Activated CD8-positive, alpha-beta T cell treated with anti-CD3 and anti-CD28 coated beads for 36 hours (primary cell): ENCODE measurements at places on chromosomes 3 and 15. TPM values are rescaled to one million over a fixed set of nuclear protein-coding genes. Genes with fewer than 3 reads are reported as not detected.

EIF4A2 gene
- total RNA-seq: 466 TPM

PLSCR4 gene
- total RNA-seq: not detected

GRCh38 chr3:107670986-107671385 lies 148.2 kb downstream of the BBX start:
- no peak for DNase-seq

- DNase-seq: no peak
Measured at GRCh38 chr3:176293276-176293675, 904.0 kb downstream of the TBL1XR1 start.

GRCh38 chr3:45103334-45103733 lies 42.8 kb downstream of the CDCP1 start:
- no peak for DNase-seq

DNA sequence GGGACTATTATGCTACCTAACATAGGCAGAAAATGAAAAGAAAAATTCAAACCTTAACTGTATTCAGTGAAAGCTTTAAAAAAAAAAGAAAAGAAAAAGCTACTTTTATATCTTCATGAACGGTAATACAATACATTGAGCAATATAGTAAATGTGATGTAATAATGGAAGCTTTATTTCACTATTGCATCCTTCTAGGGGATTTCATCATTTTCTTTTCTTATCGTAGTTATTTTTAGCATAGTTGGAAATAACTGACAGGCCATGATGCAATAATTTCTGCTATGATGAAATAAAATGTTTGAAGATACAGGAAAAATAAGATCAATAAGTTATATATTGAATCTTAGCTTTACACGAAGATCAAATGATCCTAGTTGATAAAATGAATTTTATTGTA lies 40.3 kb upstream of the ZCWPW2 start:
- no peak for DNase-seq

- no peak for DNase-seq
Measured at GRCh38 chr3:101729586-101729985, 5.2 kb downstream of the CEP97 start.

FYCO1 gene
- total RNA-seq: 14.1 TPM

DNA sequence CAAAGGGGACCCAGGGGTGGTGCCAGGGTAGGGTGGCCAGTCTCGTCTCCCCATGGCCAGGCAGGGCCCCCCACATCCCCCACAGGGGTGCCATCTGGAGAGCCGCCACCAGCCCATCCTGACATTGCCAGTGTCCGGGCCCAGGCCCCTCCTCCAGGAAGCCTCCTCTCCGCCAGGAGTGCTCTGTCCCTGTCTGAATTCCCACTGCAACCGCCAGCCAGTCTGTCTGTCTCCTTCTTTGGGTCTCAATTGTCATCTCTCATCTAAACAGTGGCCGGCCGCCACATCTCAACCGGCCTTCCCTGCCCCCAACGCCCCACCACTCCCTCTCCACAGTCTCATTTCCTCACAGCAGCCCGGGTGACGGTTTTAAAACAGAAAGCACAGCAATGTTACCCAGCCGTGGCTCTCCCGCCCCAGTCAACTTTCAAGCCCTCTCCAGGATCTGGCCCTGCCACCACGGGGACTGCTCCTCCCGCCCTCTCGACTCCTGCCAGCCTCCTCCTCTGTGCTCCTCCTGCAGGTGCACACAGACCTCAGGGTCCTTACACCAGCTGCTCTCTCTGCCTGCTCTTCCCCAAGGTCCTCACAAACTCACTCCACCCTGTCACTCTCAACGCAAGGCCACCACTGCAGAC lies 57.0 kb downstream of the IQSEC1 start:
- peak; percentile 78 for DNase-seq

DNA sequence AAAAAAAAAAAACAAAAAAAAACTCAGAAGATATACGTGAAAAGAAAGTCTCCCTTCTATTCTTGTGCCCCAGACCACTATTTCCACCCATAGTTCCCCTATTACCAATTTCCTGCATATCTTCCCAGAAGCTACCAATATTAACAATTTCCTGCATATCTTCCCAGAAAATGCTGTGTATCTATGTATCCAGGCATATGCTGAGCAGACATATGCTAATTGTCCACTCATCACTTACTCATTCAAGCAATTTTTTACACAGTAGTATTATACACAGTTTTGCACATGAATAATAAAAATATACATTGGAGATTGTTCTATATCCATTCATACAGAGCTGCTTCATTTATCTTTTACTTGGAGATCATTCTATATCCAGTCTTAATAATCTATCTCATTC lies 12.6 kb upstream of the SLMAP start:
- no peak for DNase-seq

DNA sequence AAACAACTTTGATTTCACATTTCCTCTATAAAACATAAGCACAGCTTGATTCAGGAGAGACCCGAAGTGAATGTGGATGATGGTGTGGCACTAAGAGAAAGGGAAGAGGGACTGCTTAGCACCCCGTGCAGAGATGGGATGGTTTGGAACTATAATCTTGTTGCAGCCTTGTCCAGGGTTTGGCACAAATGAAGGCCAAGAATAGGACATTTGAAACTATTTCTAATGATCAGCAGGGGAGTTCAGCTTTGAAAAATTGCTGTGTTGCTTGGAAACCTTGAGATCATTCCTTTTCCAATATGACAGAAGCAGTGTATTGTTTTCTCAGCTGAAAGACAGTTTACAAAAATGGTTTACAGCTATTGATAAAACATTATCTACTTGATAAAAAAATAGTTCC lies 49.7 kb downstream of the ASB7 start:
- no peak for DNase-seq

GAP43 gene
- not detected for total RNA-seq

- peak; percentile 2 for DNase-seq
Measured at GRCh38 chr3:132773071-132773619, 50.9 kb upstream of the NPHP3 start.

- no peak for DNase-seq
Measured at GRCh38 chr15:65346856-65347598, 30.8 kb downstream of the IGDCC3 start.

DNA sequence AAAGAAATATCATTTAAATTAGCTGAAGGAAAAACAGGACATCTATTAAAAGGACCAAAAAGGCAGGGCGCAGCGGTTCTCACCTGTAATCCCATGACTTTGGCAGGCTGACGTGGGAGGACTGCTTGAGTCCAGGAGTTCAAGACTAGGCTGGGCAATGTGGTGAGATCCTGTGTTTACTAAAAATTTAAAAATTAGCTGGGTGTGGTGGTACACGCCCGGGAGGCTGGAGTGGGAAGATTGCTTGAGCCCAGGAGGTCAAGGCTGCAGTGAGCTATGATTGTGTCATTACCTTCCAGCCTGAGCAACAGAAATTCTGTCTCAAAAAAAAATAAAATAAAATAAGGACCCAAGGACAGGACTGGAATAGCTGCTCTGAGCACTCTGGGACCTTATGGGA lies 16.2 kb upstream of the HERC1 start:
- DNase-seq: no peak

- no peak for DNase-seq
Measured at GRCh38 chr3:128814519-128815317, 64.7 kb upstream of the ACAD9 start.
